ENCODE measurements at places on chromosomes 16 and 17.

- DNase-seq: no peak
These were observed 9.8 kb upstream of the CSNK1D start for GRCh38 chr17:82283208-82283749.

DNA sequence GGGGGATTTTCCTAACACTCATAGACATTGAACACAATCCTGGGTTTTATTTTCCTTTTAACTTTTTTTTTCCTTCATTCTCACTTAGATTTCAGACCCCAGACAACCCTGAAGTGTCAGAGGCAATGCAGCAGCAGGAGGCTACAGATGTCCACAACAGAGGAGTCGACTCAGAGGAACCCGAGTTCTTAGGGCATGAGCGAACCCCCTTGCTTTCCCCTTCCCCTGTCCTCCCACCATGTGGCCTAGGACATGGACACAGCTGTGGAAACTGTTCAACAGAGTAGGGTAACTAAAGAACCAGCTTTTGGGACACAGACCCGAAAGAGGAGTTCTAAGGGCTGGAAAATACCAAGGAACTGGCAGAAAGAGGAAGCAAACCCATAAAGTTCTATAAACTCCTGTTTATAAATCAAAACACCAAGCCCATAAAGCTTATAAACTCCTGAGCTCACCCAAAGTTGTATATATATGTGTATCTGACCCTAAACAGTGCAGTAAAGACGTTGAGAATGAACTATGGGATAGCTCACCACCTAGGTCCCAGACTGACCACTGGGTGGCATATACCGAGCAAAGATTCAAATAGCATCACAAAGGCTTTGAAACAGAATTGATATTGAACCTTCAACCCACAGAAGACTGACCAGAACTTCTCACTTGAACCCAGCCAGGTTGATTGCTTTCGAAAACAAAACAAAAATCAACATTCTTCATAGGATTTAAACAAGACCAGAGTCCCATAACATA lies 33.9 kb downstream of the CMTM4 start:
- no peak for DNase-seq

DNA sequence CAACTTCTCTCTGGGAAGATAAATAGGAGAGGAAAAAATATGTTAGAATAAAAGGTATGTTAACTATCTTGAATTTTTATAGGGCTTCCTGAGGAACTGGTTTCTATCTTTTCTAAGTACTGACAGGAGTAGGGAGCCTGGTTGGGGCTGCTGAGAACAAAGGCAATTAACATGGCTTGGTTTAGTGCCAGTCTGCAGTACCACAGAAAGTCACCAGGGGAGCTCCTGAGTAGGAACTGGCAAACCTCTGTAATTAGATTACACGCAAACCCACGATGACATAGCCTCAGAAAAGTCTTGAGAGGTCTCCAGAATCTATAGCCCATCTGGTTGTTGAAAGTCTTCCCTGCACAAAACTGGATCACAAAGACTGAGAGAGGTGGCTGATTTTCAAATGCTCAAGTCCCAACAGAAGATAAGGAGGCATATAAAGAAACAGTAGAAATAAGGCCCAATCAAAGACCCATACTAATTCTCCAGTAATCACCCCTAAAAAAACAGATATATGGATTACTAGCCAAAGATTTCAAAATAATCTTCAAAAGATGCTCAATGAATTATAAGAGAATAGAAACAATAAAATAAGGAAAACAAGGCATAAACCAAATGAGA lies 11.7 kb upstream of the CNTNAP4 start:
- DNase-seq: no peak

GRCh38 chr17:50117202-50118051 lies 12.5 kb downstream of the SAMD14 start:
- DNase-seq: peak; percentile 28

DNA sequence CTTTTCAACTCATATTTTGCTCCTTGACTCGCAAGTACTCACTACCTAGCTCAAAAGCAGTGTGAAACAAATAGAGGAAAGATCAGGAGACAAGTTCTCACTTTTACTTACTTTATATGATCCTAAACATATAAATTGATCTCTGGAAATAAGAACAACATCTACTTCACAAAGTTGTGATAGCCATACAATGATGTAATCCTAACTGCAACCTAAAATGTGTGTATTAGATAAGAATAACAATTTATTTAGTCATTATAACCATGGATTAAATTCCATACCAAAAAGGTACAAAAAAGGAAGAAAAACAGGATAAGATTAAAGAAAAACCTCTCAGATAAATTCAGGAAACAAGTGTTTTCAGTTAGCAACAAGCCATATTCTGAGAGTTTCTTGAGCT lies 103.4 kb downstream of the CDC27 start:
- no peak for DNase-seq

DNA sequence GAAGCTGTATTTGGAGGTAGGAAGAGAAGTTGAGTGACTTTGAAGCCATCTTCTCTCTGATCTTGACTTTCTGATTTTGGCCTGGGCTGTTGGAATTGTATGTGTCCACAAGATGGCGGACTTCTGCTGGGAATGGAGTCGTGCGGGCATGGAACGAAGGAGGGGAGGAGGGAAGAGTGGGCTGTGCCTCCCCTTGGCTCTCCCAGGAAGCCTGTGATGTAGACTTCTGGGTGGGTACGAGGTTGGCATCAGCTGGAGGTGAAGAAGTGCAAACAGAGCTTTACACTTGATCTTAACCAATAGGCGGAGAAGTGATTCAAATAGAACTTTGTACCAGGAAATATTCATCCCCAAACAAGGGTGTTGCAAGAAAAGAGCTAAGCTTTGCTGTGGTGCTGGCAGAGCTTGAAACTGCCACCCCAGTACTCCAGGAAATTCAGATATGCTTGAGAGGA lies 7.4 kb upstream of the TMEM220 start:
- no peak for DNase-seq

GRCh38 chr17:11372692-11373091 lies 131.7 kb downstream of the SHISA6 start:
- DNase-seq: no peak

DNA sequence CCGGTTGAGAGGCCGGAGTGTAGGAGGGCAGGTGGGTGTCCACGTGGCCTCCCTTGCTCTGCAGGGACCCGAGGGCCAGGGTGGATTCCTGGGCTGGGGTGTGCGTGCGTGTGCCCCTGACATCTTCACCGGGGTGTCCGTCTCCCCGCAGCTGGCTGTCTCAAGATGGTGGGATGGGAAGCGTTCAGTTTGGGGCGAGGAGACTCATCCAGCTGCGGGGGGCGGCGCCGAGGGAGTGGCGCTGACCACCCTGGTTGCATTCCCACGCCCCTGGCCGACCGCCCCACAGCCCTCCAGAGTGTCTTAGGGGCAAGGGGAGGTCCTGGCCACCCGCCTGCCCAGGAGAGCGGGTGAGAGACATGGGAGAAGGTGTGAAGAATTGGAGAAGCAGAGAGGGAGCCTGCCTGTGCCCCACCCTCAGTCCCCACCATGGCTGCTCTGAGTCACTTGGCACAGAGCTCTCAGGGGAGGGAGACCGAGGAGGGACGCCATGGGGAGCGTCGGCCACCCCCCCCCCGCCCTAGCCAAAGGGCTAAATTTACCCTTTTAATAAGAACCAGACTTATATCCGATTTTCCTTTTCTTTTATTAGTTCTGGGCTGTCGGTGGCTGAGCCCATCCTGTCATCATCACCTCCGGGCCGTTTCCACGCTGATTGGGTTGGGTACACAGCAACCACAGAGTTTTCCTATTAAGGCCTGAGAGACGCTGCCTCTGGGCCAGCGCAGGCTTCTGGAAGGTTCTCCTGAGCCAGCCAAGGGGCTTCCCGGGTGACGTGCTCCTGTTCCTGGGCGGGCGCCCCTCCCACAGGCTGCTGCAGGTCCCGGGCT lies 22.0 kb downstream of the BAHCC1 start:
- DNase-seq: no peak

GRCh38 chr16:31430380-31431052 lies 2.4 kb upstream of the COX6A2 start:
- DNase-seq: no peak

GRCh38 chr17:527247-527646 lies 174.6 kb upstream of the RPH3AL start:
- no peak for DNase-seq

- DNase-seq: no peak
These were observed 112.5 kb downstream of the MSI2 start for GRCh38 chr17:57368637-57369336.

GRCh38 chr16:85761861-85762260 lies 11.0 kb upstream of the C16orf74 start:
- no peak for DNase-seq

DNA sequence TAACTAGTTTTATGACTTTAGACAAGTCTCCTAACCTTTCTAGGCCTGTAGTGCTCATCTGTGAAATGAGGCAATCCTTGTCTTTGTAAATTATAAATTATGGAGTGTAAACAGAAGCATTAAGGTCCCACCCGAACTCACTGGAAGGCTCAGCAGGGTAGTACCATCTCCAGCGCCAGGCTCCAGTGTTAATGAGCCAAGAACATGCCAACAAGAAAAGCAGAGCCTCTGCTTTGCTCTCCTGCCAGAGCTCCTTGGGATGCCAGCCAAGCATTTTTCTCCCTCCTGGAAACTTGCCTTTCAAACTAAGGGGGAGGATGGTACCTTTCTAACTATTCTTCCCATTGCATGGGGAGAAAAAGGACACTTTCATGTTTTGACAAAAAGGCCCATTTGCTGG lies 14.9 kb downstream of the LIMD2 start:
- no peak for DNase-seq

- no peak for DNase-seq
These were observed 16.0 kb downstream of the GUCY2D start for GRCh38 chr17:8018436-8018835.

DNA sequence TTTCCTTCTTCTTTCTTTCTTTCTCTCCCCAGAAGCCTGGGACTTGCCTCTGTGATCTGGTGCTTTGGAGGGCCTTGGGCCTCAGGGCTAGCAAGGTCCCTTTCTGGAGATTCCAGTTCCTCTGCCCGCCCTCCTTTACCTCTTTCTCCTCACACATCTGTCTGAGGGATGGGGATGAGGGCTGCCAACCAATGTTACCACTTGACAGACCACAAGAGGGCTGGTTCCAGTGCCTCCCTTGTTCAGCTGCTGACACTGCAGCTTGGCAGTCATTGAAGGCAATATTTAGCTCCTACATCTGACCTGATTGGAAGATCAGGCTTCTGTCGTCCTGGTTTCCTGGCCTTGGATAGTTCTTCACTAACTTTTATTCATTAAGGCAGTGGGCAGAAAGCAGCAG lies 3.6 kb upstream of the ZNF652 start:
- DNase-seq: no peak

GRCh38 chr17:29628644-29629043 lies 5.9 kb upstream of the CORO6 start:
- DNase-seq: no peak
